Stimulated activated CD4-positive, alpha-beta T cell treated with anti-CD3 and anti-CD28 coated beads, TNF-alpha, amount 100 ng/mL, for 1 hour (primary cell): ENCODE measurements at places on chromosomes 2 and 18.

DNA sequence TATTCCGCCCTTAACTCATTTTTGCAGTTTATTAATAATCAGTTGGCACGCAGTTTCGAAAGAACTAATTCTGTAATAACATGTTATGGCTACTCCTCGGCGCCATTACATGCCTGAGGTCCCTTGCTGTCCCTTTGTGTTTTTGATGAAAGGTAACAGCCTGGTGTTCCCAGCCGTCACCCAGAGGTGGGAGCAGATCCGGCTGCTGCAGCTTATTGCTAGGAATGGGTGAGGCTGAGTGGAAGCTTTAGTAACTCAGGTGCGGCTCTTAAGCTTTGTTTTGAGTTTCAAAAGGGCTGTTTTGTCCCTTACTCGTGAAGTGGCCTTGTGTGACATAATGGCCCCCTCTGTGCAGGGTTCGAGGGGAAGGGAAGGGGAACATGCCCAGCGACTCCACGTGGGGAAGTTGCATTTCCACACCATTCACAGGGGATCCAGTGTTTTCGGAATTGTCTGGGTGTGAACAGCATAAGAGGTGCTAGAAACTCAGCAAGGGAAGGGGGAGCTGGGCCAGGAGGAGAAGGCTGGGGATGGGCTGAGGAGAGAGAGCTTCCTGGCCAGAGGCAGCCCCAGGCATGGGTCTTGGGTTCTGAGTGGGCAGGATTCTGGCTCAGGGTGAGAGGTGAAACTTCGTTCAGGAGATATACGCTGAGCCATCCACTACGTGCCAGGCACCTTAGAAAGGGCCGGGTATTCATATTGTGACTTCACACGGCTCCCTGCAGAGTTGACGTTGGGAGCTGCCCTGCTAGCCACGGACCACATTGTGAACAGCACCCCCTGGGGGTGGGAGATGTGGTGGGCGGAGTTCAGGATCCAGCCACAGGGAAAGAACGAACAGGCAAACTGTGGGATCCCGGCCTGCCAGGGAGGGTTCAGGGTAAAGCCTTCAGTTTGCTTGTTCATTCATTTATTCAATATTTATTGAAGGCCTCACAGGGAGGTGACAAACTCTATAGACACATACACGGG lies 84.4 kb downstream of the TGOLN2 start:
- DNase-seq: no peak

DNA sequence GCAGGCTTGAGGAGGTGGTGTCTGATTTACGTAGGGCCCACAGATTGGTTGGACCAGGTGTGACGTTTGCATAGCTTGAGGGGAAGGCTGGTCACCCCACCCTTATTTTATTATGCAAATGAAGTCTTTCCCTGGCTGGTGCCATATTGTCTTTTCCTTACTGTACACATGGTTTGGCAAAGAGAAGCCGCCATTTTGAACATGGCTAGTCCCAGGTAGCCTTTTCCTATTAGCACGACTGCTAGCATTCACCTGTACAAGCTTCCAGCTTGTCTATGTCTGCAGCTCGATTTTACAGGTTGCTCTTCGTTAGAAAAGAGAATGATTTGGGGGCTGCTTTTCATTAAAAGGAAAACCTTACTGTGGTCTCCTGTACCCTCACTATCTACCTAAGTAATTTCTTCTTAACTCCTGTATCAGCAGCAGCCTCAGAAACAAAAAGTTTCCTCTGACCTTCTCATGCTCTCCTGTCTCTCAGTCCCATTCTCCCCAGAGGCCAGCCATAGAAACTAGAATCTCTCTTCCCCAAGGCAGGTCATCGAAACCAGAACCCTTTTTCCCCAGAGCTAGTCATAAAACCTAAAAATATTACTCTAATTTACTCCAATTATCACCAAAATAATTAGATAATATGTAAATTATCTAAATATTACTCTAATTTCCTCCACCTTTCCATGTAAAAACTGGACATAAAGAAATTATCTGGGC lies 151.8 kb downstream of the B3GNT2 start:
- no peak for DNase-seq

GRCh38 chr18:76558881-76559667 lies 64.0 kb upstream of the ZNF516 start:
- no peak for DNase-seq

DNA sequence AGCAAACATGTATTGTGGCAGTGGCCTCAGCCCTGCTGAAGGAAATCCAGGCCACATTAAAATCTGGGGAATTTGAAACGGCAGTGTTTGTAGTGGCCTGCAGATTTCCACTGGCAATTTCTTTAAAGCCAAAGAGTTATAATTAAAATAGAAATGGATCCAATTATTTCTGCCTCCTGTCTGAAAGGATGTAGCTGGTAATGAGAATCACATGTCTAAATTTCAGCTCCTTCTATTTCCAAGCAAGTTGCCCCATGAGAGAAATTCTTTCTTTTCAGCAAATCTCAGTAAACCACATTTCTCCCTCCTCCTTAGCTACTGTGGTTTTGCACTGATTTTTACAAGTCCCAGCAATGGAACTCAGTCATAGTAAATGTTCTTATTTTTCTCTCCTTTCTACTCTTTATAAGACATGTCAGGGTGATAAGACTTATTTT lies 55.4 kb upstream of the ZNF396 start:
- no peak for DNase-seq

GRCh38 chr18:51437280-51438271 lies 240.1 kb upstream of the MEX3C start:
- DNase-seq: no peak

DNA sequence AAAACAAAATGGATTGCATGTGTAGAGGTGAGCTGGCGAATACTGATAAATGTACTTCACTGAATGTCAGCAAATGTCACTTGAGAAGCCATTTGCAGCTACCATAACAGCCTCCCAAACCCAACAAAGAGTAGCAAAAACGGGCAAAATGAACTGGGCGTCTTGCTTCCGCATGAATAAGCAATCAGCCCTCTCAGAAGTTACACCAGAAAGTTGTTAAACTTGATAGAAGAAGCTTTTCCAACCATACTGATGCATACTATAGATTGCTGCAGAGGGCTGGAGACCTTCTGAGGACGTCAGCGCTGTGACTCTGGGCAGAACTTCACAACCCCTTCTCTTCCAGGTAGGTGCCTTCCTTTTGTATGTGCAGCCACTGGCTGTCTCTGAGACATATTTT lies 18.7 kb upstream of the SIX3 start:
- no peak for DNase-seq

DNA sequence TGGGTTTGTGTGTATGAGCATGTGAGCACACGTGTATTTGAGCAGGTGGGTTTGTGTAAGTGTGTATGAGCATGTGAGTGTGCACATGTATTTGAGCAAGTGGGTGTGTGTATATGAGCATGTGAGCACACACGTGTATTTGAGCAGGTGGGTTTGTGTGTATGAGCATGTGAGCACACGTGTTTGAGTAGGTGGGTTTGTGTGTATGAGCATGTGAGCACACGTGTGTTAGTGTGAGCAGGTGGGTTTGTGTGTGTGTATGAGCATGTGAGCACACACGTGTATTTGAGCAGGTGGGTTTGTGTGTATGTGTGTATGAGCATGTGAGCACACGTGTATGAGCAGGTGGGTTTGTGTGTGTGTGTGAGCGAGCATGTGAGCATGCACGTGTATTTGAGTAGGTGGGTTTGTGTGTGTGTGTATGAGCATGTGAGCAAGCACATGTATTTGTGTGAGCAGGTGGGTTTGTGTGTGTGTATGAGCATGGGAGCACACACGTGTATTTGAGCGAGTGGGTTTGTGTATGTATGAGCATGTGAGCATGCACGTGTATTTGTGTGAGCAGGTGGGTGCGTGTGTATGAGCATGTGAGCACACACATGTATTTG lies 169.7 kb downstream of the TWIST2 start:
- DNase-seq: no peak

- no peak for DNase-seq
Measured at GRCh38 chr18:35155398-35156117, 85.3 kb upstream of the ZNF397 start.

GRCh38 chr2:240208096-240208495 lies 67.6 kb upstream of the OTOS start:
- no peak for DNase-seq

DNA sequence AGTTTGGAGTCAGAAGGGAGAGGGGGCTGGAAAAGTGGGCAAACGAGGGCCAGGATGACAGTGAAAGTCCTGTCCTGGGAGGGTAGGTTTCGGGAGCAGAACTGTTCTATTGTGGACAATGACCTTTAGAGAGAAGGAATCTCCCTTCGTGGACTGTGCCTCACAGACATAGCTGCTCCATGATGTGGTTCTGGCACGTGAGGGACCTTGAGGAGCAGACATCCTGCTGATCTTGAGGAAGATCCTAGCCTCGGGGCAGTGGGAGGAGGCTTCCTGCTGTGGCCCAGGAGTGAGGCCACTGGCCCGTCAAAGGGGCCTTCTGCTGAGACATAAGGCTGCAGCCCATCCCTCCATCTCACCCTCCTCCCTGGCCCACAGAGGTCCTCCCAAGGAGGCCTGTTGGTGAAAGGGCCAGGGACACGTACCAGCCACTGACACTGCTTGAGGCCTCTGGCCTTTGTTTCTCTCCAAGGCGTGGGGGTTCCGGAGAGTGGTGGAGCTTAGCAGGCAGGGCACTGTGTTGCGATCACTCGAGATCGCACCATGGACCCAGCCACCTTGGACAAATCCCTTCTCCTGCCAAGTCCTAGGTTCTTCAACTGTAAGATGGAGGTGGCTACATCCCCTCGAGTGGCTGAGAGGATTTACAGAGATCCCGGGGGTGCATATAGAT lies 167.2 kb downstream of the CELF4 start:
- no peak for DNase-seq

DNA sequence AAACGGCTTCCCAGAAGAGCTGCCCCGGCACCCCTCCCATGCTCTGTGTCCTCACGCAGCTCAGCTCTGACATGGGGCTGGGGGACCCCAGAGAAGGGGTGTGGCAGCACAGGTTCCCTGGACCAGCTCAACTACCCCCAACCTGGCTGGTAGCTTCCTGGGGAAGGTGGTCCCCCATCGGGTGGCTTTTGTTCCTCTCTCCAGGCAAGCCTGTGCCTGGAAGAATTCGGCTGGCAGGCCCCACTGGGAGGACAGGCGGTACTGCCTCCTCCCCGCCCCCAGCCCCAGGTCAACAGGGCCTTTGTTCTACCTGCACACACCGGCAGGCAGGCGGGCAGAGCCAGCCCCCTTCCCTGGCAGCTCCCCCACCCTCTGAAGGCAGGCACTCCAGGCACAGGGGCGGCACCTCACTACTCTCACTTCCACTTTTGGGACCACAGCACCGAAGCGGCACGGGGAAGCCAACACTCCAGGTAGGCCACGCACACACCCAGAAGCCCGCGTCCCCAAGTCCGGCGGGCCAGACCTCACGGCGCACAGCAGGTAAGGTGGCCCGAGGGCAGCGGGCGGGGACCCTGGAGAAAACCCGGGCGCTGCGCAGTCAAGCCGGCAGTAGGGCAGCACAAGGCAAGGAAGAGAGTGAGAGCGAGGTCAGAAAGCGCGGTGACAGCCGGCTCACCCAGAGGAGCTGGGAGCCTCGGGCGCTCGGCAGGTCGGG lies 1.3 kb downstream of the HS6ST1 start:
- DNase-seq: no peak

DNA sequence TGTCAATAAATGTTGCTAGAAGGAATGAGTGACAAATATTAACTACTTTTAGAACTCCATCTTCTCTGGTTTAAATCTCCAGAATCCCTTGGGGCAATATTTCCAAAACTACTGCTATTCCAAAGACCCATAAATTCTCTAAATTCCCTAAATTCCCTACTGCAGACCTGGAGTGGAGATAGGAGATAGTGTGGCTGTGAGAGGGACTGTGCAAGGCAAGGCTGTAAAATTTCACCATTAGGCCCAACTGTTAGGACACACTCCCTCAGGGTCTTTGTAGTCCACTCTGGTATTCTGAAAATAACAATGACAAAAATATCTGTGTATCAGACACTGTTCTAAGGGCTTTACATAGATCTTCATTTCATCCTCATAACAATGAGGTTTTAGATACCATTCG lies 67.9 kb downstream of the MYL12B start:
- no peak for DNase-seq

DNA sequence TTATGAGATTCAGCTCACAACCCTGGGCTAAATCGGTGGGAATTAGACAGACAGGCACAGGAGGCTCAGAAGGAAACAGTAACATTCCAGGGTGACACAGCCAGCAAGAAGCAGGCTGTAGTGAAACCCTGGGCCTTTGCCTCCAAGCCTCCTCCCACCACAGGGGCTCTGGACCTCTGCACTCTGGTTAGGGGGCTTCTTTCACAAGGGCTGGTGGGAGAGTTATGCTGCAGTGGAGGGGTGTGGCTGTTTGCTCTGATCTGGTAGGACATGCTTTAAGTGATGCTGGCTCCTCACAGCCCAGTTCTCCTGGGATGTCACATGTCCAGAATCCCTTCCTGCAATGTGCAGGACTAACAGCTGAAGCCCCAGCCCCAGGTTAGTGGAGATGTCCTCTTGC lies 109.9 kb downstream of the TGFA start:
- DNase-seq: no peak

- no peak for DNase-seq
Measured at GRCh38 chr2:202373490-202373889, 2.6 kb upstream of the BMPR2 start.

GRCh38 chr2:204343685-204344084 lies 201.6 kb upstream of the PARD3B start:
- no peak for DNase-seq

GRCh38 chr2:71880846-71881610 lies 266.6 kb downstream of the CYP26B1 start:
- no peak for DNase-seq

DNA sequence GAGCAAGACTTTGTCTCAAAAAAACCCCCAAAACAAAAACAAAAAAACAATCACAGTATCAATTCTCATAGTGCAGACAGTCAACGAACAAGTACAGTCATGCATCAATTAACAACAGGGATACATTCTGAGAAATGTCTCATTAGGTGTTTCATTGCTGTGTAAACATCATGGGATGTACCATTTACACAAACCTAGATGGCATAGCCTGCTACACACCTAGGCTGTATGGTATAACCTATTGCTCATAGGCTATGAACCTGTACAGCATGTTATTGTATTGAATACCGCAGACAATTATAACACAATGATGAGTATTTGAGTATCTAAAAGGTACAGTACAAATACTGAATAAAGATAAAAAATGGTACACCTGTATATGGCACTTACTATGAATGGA lies 67.8 kb upstream of the LMAN1 start:
- DNase-seq: no peak

DNA sequence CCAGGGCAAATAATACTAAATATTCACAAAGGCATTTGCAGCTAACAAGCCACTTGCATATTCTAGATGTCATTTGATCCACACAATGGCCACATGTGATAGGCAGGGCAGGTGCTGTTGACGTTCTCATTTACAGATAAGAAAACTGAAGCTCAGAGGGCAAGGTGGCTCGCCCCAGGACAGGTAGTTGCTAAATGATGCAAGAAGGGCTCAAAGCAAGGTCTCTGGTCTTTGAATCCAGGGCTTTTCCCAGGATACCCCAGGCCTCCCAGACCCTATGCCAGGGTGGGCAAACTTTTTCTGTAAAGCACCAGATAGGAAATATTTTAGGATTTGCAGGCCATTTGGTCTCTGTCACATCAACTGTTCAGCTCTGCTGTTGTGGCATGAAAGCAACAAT lies 35.1 kb downstream of the LOXHD1 start:
- no peak for DNase-seq

GRCh38 chr2:156935616-156936015 lies 321.9 kb upstream of the GALNT5 start:
- DNase-seq: no peak
